Fibroblast of skin of abdomen (primary cell): ENCODE measurements at places on chromosomes 4 and X.
A peak's percentile ranks its signal among the peaks of the same experiment; 100 is the strongest.

GRCh38 chr4:112402098-112402497, 104.9 kb downstream of the ALPK1 start:
- peak; percentile 4 for DNase-seq

DNA sequence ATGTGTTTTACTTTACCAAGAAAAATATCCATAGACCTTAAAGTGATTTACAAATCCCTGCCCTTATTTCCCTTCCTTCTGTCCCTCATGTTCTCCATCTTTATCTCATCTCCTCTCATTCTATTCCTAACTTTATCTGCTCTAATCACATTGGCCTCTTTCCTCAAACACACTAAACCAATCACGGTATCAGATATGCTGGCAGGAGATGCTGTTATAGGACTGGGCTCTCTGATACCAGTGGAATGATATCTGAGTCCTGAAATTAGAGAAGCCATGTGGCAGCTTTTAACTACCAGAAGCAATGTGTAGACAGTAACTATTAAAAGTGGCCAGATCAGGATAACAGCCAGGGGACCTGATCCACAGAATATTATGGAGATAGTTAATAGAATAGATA, 49.9 kb upstream of the GIMD1 start:
- DNase-seq = no peak

GRCh38 chr4:66769441-66769840, 775.9 kb downstream of the CENPC start:
- DNase-seq = no peak

GRCh38 chr4:179467878-179468277, 2025.6 kb upstream of the AGA start:
- DNase-seq = no peak

- DNase-seq = no peak
These were observed 61.3 kb upstream of the CYSLTR1 start for GRCh38 chrX:78388663-78389062.

GRCh38 chr4:6687947-6688878, 5.5 kb upstream of the S100P start:
- DNase-seq = no peak

GRCh38 chrX:110877326-110877725, 81.7 kb upstream of the CHRDL1 start:
- DNase-seq = no peak

DNA sequence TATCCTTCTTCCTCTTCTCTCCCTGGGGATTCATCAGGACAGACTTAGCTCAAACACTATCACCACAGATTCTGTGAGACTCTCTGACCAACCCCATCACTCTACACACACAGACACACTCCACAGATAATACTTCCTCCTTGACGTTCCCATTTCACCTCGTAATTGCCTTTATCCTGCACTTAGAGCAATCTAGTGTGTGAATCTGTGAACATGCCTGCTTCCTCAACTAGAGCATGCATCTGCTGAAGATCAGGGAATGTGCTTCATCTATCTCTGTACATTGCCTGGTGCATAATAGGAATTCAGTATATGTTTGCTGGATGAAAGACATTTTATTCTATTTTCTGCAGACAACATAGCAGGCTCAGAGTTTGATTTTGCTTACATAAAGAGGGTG, 25.1 kb upstream of the HS6ST2 start:
- DNase-seq = no peak

GRCh38 chrX:48924270-48924669, 5.4 kb upstream of the PIM2 start:
- no peak for DNase-seq

DNA sequence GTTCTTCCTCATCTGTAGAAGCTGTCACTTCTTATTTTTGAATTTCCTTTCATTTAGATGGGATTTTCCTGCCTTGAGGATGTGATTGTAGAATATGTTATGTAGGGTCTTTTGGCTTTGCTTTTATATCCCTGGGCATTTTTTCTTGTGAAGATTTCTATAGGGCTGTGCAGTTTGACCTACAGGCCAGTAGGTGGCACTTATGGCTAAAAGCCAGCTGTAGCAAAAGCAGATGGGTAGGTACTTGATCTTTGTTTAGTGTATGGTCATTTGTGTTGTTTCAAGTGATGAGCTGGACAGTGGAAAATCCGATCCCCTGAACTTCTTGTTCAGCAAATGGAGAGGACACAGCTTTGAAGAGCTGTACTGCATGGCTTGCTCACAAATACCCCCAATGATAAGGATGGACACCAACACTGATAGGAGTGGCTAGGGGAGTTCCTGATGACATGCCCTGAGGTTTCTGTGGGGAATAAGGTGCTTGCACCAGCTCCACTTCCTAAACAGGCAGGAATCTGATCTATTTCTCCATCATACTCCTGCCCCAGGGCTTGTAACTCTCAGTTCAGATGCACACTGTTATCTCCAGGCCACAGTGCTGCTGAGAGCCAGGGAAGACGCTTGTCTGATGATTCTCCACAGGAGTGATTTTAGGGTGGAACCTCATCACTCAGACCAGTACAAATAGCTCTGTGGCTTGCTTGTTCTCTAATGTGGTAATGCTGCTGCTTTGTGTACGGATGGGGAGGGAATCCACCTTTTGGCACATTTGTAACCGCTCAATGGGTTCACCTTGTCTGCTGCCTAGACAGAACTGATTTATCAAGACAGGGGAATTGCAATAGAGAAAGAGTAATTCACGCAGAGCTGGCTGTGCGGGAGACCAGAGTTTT, 417.1 kb upstream of the MAGEB16 start:
- no peak for DNase-seq

DNA sequence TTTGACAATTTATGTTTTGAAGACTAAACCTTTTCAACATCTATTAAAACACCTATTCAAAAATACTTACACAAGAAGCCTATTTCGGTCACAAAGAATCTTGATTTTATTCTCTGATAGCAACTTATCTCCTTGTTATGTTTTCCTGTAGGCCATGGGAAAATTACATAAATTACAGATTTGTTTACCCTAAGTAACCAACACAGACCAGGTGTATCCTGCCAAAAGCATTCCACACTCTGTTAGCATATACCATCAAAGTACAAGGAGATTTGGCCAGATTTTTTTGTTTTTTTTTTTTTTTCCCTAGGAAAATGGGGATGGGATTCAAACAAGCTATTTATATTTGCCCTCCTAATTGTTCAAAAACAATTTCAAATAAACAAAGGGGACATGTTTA, 497.9 kb upstream of the MAGEB18 start:
- DNase-seq = no peak

- DNase-seq = no peak
These were observed 248.0 kb downstream of the INPP4B start for GRCh38 chr4:142598132-142598531.

GRCh38 chr4:120862432-120862831, 60.1 kb downstream of the PRDM5 start:
- no peak for DNase-seq

DNA sequence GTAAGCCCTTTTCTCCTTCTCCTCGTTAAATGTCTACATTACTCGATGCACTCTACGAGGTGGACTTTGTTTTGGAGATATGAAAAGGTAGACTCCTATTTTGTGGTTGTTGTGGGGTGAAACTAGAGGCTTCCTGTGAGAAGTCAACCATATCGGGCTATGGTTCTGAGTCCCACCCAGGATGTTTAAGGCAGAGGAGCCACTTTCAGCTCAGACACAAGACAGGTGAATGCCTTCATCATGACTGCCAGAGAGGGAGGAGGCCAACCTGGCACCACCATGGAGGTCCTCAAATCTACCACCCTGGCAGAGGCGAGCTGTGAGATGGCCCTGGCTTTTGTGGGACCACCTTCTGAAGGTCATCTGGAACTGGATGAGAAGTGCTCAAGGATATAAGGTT, 154.4 kb upstream of the KLF3 start:
- DNase-seq = no peak
